NCI-H524 (cell line): ENCODE measurements at places on chromosomes 2 and 18.
A peak's percentile ranks its signal among the peaks of the same experiment; 100 is the strongest.

GRCh38 chr2:109531896-109532727 is 81.7 kb downstream of the SEPTIN10 start:
- no peak for DNase-seq

DNA sequence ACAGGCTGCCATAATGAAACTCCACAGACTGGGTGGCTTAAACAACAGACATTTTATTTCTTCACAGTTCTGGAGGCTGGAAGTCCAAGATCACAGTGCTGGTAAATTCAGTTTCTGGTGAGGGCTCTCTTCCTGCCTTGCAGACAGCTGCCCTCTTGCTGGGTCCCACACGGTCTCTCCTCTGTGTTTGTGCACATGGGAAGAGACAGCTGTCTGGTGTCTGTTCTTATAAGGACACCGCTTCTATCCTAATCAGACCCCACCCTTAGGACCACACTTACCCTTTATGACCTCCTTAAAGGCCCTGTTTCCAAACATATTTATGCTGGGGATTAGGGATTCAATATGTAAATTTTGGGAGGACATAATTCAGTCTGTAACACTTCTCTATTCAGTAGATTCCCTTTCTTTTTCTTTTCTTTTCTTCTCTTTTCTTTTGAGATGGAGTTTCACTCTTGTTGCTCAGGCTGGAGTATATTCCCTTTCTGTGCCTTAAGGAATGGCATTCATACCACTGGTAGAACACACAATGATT is 18.9 kb downstream of the CTIF start:
- no peak for DNase-seq

GRCh38 chr2:219327719-219328118 is 4.8 kb downstream of the RESP18 start:
- peak; percentile 85 for DNase-seq

- DNase-seq, result no peak
Observed at GRCh38 chr2:169066897-169067296, 2.5 kb upstream of the DHRS9 start.

DNA sequence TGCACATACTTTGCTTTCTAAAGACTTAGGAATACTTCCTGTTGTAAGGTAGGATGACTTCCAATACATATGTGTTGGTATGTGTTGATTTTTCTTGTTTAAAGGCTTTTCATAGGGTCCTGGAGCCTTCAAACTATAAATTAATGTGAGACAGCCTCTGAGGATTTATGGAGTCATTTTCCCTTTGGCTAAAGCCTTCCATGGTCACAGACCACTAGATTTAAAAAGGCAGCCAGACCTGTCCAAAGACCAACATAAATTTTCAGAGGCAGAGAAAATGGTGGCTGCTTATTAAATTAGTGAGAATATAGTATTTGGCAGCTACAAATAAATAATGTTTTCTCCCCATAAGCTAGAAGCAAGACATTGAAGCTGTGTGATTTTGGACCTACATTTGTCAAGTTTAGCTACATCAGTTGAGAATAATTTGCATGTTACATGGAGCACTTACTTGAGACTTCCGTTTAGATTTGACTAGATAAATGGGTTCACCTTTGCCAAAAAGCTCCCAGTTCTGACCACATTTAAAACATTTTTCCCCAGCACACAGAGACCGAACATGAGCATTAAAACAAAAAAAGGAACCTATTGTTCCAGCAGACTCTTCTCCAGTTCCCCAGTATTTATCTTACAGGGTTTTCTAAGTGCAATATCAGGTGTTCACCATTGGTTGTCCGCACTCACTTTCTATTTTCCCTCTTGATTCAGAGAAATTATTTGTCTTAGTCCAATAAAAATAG is 402.9 kb downstream of the PARD3B start:
- DNase-seq, result no peak

DNA sequence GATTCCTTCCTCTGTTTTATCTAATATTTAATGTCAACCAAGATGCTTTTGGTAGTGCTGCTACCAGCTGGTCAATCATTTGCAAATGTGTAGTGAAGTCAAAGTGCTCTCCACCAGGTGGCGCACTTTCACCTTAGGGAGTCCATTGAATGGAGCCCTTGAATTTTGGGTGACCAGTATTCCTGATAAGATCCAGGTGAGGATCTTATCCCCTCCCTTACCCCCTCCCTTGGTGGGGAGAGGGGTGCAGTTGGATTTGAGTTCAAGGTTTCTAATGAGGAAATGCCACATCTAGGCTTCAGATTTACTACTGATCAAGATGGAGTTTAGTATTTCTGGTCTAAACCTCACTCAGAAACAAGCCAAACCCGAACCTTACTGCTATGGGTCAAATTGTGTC is 12.0 kb upstream of the E2F6 start:
- DNase-seq, result peak; percentile 79

- no peak for DNase-seq
Observed at GRCh38 chr2:128450211-128451024, 131.8 kb upstream of the HS6ST1 start.

DNA sequence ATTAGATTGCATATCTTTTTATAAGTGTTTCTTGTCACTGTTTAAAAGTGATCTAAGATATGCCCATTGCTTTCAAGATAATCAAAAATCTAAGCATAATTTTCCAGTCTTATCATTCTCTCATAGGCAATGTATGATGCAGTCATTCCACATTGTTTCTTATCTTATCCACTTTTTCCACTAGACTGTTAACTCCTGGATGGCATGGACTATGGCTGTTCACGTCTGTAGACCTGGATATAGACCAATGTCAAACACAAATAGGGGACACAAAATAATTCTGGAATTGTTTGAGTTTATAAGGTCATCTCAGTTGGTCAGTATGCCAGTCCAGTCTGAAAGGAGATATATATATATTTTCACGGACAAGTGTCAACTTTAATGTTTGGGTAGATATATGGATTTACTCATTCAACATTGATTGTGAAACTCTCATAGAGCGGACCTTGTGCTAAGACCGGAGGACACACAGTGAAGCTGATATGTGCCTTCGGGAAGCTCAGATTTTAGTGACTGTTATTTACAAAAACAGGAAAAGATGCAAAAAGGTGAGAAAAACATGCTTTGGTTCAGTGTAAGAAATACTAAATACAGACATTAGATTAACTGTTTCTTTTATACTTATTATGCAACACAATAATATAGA is 689.4 kb upstream of the SLC8A1 start:
- no peak for DNase-seq

- no peak for DNase-seq
Observed at GRCh38 chr2:236581546-236581945, 11.9 kb downstream of the ACKR3 start.

- no peak for DNase-seq
Observed at GRCh38 chr2:162071001-162071400, 3.0 kb downstream of the DPP4 start.

DNA sequence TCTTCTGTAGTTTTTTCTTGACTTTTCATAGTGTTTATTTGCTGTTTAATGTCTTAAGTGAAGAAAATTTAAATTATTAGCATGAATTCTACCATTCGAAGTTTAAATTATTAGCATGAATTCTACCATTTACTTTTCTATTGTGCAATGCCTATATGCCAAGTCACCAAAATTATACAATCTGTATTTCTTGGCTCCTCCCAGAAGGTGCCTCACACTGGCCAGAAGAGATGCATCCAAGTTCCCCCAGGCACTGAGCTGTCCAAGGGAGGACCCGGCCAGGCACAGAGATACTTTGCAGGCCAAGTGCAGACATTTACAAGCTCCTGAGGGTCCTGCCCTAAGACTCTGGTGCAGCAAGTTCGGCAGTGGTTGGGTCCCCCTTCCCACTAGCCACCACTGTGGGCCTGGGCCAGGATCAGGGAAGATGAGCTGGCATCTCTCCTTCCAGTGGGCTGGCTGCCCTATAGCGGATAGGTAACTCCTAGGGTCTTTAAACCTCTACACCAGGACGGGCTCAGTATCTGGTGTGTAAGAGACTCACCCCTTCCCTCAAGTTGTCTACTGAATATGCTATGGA is 31.3 kb downstream of the TMEM247 start:
- no peak for DNase-seq

- no peak for DNase-seq
Observed at GRCh38 chr18:394987-395362, 105.5 kb downstream of the COLEC12 start.

DNA sequence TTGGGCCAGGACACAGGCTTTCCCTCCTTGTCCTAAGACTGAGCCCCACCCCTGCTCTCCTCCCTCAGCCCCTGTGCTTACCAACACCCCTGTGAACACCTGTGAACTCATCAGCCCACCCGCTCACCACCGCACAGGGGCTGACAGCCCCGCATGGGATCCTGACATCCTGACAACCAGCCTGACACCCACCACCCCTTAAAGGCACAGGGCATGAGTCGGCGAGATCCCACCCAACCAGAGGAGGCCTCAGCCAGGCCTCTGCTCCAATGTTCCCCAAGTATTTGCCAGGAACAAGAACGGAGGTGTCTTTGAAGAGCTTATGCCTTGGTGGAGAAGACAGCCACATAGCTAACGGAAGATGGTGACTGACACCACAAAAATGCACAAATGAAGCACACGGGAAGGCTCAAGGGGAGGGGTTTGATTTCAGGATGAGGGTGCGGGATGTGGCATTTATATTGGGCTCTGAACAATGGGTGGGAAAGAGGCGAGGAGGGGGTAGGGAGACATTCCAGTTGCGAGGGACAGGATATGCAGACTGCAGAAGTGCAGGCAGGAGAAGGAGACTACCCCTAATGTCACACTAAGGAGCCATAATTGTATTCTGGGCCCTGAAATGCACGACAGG is 11.0 kb downstream of the RAB11FIP5 start:
- no peak for DNase-seq

DNA sequence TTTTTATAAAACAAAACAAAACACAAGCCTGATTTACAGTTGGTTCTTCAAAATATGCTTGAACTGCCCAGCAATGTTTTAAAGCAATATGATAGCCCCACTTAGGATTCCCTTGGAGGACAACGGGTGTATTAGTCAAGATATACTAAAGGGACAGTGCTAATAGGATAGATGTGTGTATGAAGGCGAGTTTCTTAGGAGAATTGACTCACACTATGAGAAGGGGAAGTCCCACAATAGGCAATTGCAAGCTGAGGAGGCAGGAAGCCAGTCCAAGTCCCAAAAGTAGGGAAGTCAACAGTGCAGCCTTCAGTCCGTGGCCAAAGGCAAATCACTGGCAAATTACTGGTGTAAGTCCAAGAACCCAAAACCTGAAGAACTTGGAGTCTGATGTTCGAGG is 167.9 kb downstream of the CBLN2 start:
- DNase-seq, result no peak

GRCh38 chr2:128633501-128633900 is 314.8 kb upstream of the HS6ST1 start:
- peak; percentile 8 for DNase-seq

DNA sequence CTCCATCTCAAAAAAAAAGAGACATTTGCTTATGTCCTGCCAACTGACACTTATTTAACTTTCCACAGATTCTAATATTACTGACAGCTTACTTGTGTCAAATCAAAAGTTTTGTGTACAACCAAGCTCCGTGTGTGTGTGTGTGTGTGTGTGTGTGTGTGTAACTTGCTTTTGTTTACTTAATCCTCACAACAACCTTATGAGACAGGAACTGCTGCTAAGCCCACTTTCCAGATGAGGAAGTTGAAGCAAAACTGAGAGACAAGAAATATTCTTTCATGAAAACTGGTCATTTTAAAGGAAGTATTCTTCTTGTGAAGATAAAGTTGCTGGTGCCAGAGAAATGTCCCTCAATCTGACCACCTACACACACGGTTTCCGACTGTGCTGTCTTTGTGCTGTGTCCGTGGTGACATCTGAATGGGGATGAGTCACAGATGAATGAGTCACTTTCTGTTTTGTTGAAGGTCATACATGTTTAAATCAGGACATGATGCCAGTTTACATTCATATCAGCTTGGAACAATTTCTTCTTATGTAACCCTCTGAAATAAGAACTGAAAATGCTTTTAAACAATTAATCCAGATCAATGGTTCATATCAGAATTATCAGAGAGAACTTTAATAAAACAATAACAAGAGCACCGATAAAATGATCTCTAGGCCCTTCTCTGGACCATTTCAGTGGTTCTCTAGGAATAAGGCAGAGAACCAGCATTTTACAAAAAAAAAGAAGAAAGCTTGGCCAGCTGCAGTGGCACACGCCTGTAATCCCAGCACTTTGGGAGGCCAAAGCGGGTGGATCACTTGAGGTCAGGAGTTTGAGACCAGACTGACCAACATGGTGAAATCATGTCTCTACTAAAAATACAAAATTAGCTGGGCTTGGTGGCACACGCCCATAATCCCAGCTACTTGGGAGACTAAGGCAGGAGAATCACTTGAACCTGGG is 95.5 kb downstream of the THNSL2 start:
- DNase-seq, result no peak

DNA sequence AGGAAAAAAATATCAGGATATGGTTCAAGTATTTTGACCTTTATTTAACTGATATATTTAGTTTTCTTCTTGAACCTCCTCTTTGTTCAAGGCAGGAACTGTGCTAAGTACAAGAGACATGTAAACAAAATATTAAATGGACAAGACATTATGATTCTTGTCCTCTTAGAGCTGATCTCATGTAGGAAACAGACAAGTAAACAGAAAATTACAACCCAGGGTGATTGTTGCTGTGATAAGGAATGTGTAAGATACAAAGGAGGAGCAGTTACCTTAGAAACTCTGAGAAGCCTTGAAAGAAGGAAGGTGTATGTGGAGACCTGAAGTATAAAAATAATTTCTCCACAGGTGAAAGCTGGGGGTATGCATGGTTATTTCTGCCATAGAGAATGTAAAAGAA is 12.9 kb downstream of the RBM45 start:
- DNase-seq, result no peak

- peak; percentile 89 for DNase-seq
Observed at GRCh38 chr2:83081826-83082690, 1377.0 kb downstream of the SUCLG1 start.

DNA sequence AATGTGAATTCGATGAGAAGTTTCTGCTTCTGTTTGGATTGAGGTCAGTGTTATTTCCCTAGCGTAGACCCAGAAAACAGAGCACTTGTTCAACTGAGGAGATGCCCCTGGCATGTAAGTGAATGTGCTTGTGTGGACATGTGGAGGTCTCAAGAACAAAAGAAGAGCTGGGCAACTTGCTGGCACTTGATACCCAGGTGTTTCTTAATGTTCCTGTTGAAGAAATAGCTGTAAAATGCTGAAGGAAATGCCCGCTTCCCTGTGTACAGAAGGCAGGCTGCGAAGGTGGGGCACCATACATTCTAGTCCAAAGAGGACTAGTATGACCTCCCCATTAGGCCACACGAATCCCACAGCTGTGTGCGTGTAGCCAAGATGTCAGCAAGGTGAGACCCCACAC is 9.8 kb upstream of the LBH start:
- no peak for DNase-seq

GRCh38 chr18:3115447-3116030 is 102.6 kb upstream of the LPIN2 start:
- no peak for DNase-seq
